ENCODE measurements at places on chromosomes 3 and 15.
A peak's percentile ranks its signal among the peaks of the same experiment; 100 is the strongest.

GRCh38 chr3:129741794-129742193, 135.3 kb upstream of the PLXND1 start:
- no peak for DNase-seq

DNA sequence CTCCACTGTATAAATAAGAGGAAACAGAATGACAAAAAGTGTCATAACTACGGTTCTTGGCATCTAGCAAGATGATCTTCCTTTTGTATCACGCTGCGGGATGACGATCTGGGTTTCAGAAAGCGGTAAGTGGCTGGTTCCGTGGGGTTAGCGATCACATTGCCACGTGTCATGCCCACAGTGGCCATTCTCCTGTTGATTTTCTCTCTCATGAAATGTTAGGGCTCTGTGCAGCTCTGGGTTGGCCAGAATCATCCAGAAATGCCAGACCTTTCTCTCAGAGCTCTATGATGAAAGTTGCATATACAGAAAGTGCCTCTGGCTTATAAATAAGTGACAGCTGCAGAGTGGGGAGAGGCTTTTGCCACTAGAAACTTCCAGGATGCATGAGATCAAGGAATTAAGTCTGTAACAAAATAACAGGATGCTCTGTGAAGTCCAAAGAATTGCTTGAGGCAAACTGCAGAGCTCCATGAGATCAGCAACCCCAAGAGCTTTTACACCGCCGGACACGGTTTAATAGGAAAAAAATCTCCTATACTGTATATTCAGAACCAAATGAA, 71.6 kb downstream of the ABTB1 start:
- no peak for DNase-seq

DNA sequence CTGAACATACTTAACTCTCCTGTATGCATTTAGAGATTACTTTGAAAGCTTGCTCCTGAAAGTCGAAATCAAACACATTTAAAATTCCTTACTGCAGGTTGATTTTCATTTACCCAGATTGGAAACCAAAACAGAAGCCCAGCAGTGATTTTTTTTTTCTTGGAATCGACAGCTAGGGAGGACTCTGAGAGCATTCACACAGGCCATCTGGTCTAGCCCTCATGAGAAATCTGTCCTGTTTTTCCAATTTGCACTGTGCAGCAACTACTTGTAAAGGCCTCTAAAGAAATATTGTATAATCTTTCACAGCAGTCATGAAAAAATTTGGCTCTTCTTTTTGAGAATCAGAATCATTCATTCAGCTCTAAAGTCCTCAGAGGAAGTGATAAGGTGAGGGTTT, 179.2 kb downstream of the KCNAB1 start:
- no peak for DNase-seq

DNA sequence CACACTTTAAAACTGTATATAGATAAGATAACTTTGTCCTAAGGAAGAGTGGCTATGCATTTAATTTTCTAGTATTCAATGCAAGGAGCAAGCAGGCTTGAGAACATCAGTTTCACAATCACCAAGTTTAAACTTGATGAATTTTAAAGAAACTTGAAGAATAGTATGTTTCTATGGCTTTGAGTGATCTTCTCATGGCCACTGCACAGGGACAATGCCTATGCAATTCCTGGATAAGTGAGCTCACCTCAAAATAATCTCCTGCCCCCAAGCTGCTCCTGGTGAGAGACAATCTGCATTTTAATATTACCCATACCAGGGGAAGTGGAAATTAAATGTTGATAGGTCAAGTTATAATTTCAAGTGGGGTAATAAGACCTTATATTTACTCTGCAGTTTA, 376.6 kb upstream of the CBLB start:
- DNase-seq, result no peak

DNA sequence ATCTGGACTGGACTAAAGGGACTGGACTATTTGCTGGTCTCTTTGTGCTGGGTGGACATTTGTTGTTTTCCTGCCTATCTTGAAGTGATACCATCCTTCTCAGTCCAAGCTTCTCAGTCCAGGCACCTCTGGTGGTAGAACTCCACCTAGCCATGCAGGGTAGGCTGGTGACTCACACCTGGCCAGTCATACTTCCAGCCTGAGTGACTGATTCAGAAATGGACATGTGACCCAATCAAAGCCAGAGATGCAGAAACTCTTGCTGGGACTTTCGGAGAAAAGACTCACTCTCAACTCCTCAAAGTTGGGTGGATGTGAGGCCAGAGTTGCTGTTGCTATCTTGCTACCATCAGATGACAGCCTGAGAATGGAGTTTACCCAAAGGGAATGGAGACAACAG, 5.6 kb upstream of the ASB14 start:
- peak; percentile 18 for DNase-seq

GRCh38 chr3:194051366-194052149, 84.4 kb upstream of the HES1 start:
- no peak for DNase-seq

DNA sequence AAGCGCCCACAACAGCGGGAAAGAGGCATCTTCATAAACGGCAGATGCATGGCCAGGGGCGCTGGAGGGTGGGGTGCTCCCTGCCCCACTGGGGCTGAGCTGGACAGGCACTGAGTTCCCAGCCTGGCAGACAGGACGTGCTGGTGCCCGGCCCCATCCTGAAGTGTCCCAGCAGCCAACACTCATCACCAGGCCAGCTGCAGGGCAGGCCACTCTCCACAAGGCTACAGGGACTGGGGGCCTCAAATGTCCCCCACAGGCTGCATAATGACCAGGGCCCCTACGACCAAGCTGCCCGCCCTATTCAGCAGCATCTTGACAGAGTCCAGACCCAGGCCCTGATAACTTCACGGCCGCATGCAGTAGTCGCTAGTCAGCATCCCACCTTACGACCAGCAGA, 124.1 kb upstream of the IQSEC1 start:
- DNase-seq, result no peak

DNA sequence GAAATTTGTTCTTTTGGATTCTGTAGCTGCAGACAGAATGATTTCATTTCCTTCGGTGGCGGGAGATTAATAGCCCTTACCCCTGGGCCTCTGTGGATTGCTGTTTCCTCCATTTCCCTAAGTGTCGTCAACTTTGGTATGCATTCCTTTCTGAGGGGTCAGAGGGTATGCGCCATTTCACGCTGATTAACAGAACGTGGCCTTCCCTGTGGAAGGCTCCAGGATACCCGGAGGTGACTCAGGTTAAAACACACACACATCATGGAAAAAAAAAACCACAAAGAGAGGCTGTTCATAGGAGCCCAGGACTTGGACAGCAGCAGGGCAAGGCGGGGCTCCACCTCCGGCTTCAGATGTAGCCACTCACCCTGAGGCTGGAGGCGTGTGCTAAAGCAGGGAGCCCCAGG, 51.9 kb downstream of the EPHB1 start:
- DNase-seq, result peak; percentile 80

- no peak for DNase-seq
These were observed 89.9 kb upstream of the P3H2 start for GRCh38 chr3:190210608-190211007.

DNA sequence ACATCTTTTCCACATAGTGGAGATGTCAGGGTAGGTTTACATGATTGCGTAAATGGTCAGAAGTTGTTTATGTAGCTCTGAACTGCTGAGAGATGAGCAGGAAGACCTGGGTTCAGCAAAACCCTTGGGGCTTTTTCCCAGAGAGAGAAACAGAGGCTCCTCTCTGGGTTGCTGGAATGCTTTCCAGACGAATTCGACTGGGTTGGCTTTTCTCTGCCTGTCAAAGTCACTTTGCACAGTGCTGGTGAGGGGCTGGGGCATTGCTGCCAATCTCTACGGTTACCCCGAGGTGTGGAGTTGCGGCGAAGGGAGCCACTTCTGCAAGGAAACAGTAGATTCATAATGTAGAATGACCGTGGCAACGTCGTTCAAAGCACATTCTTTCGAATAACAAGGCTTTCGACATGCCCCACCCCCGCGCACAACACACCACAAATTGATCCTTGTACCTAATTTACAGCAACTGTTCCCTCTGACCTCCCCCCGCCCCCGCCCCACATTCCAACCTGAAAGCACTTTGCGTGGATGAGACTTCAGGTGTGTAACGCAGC, 950 bp upstream of the CNTN4 start:
- DNase-seq, result no peak

GRCh38 chr15:93954985-93955571, 276.3 kb upstream of the MCTP2 start:
- DNase-seq, result no peak

DNA sequence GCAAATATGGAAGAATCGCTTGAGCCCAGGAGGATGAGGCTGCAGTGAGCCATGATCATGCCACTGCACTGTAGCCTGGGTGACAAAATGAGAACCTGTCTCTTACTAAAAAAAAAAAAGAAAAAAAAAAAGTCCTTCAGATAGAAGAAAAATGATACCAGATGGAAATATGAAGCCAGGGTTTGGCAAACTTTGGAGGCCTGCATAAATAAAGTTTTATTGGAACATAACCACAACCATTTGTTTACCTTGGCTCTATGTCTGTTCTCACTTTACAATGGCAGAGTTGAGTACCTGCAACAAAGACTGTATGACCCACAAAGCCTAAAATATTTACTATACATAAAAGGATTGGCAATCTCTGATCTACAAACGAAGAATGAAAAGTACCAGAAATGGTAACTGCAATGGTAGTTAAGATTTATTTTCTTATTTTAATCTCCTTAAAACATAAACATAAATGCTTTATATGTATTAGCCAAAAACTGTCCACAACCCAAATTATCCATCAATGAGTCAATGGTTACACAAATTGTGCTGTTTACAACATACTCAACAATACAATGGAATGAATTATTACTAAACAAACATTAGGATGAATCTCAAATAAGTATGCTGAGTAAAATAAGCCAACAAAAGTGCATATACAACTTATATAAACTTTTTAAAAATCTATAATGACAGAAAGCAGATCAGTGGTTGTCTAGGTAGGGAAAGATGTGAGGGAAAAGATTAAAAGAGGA, 41.8 kb downstream of the GOLGB1 start:
- DNase-seq, result no peak

GRCh38 chr3:48347500-48347899, 14.0 kb upstream of the SPINK8 start:
- no peak for DNase-seq

- no peak for DNase-seq
These were observed 158.7 kb downstream of the GHSR start for GRCh38 chr3:172289583-172289982.

- DNase-seq, result no peak
These were observed 18.8 kb upstream of the MOBP start for GRCh38 chr3:39448506-39449233.

GRCh38 chr3:186665625-186666188, at the start of gene HRG:
HRG (plus strand) TSS chr3:186666014; CDS start chr3:186666032, 18 bp downstream.
- no peak for DNase-seq

DNA sequence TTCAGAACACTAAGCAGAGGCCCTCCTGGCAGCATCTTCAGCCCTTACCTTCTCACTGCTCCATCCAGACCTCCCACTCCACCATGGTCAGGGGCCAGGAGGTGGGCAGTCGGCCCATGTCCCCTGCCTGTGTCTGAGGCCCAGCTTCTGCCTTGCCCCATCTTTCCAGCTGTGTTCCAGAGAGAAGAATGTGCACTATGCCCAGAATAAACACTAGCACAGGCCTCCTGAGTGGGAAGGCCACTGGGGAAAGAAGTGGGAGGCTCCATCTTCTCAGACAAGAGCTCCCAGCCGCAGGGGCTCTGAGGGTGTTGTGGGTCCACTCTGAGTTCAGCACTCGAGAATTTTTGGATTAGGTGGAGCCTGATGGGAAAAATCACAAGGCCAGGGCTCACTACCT, 44.5 kb downstream of the ADCY5 start:
- no peak for DNase-seq

- DNase-seq, result no peak
These were observed 32.8 kb downstream of the POC1A start for GRCh38 chr3:52121464-52121805.

- DNase-seq, result no peak
These were observed 23.9 kb downstream of the LRIG1 start for GRCh38 chr3:66476852-66477381.

DNA sequence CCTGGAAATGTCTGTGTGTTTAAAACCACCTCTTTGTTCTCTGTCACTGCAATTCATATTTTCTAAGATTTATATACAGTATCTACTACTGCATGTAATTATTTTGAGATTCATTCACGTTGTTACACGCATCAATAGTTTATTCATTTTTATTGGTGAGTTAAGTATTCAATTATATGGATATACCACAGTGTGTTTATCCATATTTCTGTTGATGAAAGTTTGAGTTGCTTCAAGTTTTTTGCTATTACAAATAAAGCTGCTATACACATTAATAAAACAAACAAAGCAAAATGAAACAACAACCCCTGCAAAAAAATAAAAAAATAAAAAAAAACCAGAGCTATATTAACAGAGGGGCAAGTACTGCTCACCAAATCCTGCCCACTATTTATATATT, 122.3 kb downstream of the NR2E3 start:
- no peak for DNase-seq

- no peak for DNase-seq
These were observed 18.4 kb downstream of the ZBTB38 start for GRCh38 chr3:141386611-141387111.

- DNase-seq, result peak; percentile 31
These were observed 124.0 kb upstream of the PLXNA1 start for GRCh38 chr3:126858887-126859286.

DNA sequence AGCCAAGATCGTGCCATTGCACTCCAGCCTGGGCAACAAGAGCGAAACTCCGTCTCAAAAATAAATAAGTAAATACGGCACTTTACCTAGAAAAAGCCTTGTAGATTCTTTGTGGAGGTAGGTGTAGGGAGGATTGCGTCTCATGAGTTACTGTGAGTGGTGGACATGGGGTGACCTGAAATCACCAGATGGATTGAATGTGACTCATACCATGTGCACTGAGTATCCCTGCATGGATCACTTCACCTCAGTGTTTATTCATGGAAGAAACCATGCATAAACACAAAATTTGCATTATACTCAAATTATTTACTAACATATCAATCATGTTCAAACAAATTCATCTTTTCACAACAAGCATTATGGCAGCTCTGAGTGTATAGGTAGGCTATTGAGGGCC, 55.9 kb downstream of the MRPS25 start:
- DNase-seq, result no peak

DNA sequence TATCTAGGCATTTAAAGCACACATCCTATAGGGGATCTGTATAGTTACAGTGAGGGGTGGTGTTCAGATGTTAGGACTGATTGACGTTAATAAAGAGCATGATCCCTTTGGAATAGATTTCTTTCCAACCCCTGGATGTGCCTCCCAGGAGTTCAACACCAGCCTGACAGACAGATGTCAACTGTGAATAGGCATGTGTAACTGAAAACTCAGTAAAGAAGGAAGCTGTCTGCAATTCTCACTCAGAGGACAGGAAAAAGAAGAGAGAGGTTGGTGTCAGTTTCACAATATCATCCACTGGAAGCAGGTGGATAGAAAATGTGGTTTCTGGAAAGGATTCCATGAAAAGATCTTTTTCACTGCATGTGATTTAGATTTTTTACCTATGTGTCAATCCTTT, 396.3 kb downstream of the NSUN3 start:
- no peak for DNase-seq
